ENCODE measurements at places on chromosomes 3 and 15. TPM values are rescaled to one million over a fixed set of nuclear protein-coding genes. Genes with fewer than 3 reads are reported as not detected.

DNA sequence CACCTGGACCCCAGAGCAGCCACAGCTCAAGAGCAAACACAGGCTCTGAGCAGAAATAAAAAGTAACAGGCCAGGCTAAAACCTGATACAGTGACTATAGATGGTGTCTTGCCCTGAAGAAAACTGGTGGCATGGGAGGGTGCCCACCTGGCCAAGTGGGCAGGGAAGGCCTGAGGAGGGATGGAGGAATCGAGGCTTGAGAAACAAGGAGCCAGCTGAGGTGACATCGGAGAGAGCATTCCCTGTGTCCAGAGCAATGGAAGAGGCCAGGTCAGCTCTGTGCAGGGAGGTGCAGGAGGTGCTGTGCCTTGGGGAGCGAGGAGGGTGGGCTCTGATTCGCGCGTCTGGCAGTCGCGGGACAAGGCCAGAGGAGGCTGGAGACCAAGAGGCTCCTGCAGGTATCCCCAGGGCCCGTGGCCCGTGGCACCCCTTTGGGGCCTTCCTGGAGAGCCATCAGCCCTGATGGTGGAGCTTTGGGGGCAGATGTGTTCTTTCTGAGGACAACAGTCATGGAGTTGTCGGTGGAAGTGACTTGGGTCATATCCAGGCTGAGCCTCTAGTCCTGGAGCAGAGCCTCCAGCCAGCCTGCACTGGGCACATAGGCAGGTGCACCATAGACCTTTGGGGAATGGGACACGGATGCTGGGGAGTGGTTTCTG, 56.1 kb downstream of the PLXNA1 start:
- no peak overlapping the region for H3K4me3 ChIP-seq
- H3K27ac ChIP-seq, result no peak overlapping the region
- no peaks in the 10 kb centered on the region for H3K27me3 ChIP-seq
- no peaks in the 10 kb centered on the region for H3K36me3 ChIP-seq
- H3K4me1 ChIP-seq, result no peaks in the 10 kb centered on the region

- H3K4me1 ChIP-seq, result no peaks in the 10 kb centered on the region
- H3K36me3 ChIP-seq, result no peaks in the 10 kb centered on the region
- DNase-seq, result no peak
These were observed 57.0 kb upstream of the NR2F2 start for GRCh38 chr15:96273317-96274086.

DNA sequence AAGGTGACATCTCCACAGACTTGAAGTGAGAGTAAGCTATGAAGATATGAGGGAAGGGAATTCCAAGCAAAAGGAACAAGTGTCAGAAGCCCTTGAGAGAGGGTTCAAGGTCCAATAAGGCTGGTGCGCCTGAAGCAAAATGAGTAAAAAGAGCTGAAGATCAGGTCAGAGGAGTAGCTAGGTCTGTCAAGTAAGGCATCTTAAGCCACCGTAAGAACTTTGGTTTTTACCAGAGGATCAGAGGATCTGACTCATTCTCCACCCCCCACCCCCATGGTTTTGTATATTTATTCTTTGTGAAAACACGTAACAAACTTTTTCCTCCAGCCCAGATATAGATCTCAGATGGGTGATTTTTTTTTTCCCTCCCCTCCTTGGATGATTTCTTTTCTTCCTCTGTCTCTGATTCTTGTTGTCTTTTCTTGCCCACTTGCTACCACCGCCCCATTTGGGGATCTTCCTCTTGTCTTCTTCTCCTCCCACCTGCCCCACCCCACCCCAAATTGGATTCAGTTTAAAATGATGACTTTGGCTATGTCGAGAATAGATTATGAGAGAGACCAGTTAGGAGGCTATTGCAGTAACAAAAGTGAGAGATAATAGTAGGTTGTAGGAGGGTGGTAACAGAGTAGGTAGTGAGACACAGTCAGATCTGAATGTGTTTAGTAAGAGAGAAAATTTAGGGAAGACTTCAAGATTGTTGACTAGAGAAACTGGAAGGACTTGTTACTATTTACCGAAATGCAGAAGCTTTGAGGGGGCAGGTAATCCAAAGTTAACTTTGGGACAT, 6.1 kb downstream of the TRMT10C start:
- no peaks in the 10 kb centered on the region for H3K27me3 ChIP-seq
- H3K4me1 ChIP-seq, result peaks cover 77% of the 10 kb centered on the region
- H3K27ac ChIP-seq, result peak overlapping the region; percentile 9
- no peak overlapping the region for H3K4me3 ChIP-seq
- H3K36me3 ChIP-seq, result peaks cover 39% of the 10 kb centered on the region

GRCh38 chr3:81871358-81872155, 110.1 kb upstream of the GBE1 start:
- no peaks in the 10 kb centered on the region for H3K36me3 ChIP-seq
- no peak for DNase-seq
- no peaks in the 10 kb centered on the region for H3K4me1 ChIP-seq

DNA sequence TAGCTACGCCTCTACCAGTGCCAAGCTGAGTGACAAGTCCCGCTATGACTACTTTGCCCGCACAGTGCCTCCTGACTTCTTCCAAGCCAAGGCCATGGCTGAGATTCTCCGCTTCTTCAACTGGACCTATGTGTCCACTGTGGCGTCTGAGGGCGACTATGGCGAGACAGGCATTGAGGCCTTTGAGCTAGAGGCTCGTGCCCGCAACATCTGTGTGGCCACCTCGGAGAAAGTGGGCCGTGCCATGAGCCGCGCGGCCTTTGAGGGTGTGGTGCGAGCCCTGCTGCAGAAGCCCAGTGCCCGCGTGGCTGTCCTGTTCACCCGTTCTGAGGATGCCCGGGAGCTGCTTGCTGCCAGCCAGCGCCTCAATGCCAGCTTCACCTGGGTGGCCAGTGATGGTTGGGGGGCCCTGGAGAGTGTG, 5.7 kb downstream of the GRM2 start:
- H3K36me3 ChIP-seq, result peaks cover 1% of the 10 kb centered on the region
- no peak overlapping the region for H3K4me3 ChIP-seq
- H3K27me3 ChIP-seq, result peaks cover 4% of the 10 kb centered on the region
- no peak for DNase-seq
- no peak overlapping the region for H3K27ac ChIP-seq
- H3K4me1 ChIP-seq, result peaks cover 2% of the 10 kb centered on the region

SKIL gene
- 15.9 TPM for total RNA-seq

SLC2A2 gene
- total RNA-seq, result not detected

NTRK3 gene
- not detected for total RNA-seq

SLC6A11 gene
- total RNA-seq, result not detected

GOLGA8G gene
- not detected for total RNA-seq

CCRL2 gene
- 5.8 TPM for total RNA-seq

SMAD3 gene
- total RNA-seq, result 83.9 TPM

UQCC5 gene
- 8.5 TPM for total RNA-seq

Measured in activated CD4-positive, alpha-beta T cell treated with anti-CD3 and anti-CD28 coated beads, Interleukin-2, amount 10 ng/mL, durations not matched to agents 7 days and 5 days (primary cell).